D721Med (cell line): ENCODE measurements at places on chromosomes 2 and 18.

DNA sequence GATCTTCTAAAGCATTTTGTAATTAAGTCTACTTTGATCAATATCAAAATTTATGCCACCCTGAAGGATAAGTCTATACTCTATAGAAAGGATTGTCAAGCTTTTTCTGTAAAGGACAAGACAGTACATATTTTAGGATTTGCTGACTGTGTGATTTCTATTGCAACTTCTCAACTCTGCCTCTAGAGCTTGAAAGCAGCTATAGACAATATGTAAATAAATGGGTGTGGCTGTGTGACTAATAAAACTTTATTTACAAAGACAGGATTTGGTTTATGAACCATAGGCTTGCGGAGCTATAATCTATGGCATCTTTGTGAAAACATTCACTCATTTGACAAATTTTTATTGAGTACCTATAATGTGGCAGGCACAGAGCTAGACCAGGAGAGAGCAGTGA, 18.4 kb downstream of the UPP2 start:
- DNase-seq = no peak

GRCh38 chr18:76306685-76307292, 188.3 kb downstream of the ZNF516 start:
- DNase-seq = no peak

DNA sequence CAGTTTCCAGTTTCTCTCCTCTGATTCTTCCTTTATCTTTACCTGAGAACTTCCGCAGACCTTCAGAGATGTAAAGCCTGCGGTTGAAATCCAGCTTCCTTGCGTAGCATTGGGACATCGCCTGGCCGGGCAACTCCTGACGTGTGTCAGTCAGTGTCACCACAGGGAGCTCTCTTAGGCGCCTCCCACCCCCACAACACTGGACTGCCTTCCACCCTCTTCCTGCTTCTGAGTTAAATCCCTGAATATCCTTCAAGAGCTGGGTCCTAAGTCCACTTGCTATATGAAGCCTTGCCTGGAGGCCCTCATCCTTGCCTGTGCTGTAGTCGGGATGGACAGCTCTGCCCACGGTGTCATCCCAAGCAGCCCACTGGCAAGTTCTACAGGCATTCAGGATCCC, 179.4 kb downstream of the SEPTIN10 start:
- no peak for DNase-seq

GRCh38 chr2:26840937-26841610, 6.9 kb upstream of the DPYSL5 start:
- DNase-seq = no peak

DNA sequence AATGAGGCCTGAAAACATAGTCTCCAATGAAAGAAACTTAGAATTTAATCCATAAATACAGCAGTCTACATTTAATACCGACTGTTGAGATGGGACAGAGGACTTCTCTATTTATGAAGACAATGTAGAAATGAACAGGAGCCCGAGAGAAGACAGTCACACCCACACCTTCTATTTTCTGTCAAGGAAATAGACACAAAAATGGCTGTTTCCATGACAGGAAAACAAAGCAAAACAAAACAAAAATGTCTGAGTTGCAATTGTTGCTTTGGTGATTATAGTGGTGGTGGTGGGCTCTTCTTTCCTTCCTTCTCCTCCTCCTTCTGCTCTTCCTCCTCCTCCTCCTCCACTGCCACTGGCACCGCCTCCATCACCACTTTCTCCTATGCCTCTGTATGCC, 72.3 kb upstream of the CCDC68 start:
- DNase-seq = no peak
